ENCODE measurements at places on chromosomes 2 and 18.

- DNase-seq: peak; percentile 33
Measured at GRCh38 chr2:155377266-155377680, 678.8 kb downstream of the KCNJ3 start.

- no peak for DNase-seq
Measured at GRCh38 chr2:235462415-235462790, 31.4 kb upstream of the AGAP1 start.

GRCh38 chr18:3499501-3499900 is 49.5 kb downstream of the TGIF1 start:
- no peak for DNase-seq

GRCh38 chr2:235594041-235594440 is 100.2 kb downstream of the AGAP1 start:
- DNase-seq: peak; percentile 81

Measured in amniotic epithelial cell (primary cell).